ENCODE measurements at places on chromosomes 7 and 10. TPM values are rescaled to one million over a fixed set of nuclear protein-coding genes. Genes with fewer than 3 reads are reported as not detected.

Gene NEUROD6
- total RNA-seq: not detected

Gene CPVL
- total RNA-seq: 9.6 TPM

- no peak overlapping the region for H3K27ac ChIP-seq
- no peaks in the 10 kb centered on the region for H3K27me3 ChIP-seq
- no peaks in the 10 kb centered on the region for H3K4me1 ChIP-seq
- no peak for DNase-seq
Observed at GRCh38 chr10:36358736-36359135, 716.6 kb upstream of the FZD8 start.

DNA sequence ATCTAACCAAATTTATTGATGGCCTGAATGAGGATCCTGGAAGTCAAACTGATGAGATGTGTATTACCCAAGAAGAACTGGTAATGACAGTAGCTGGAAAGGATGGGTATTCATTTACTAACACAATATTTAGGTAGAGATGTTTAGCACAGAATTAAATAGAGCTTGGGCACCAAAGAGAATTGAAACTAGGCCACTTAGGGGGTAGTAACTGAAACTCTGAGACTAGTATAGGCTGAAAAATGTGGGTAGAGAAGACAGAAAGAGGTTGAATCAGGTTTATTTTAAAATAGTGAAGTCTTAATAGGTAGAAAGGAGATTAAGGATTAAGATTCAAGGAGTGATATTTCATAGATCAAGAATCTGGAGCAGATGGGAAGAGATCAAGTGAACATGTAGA lies 155.8 kb downstream of the MLLT10 start:
- H3K4me1 ChIP-seq: peaks cover 10% of the 10 kb centered on the region
- H3K4me3 ChIP-seq: no peak overlapping the region
- DNase-seq: no peak
- no peaks in the 10 kb centered on the region for H3K36me3 ChIP-seq

- no peak overlapping the region for H3K4me3 ChIP-seq
- H3K36me3 ChIP-seq: no peaks in the 10 kb centered on the region
- no peak overlapping the region for H3K27ac ChIP-seq
- H3K4me1 ChIP-seq: peaks cover 4% of the 10 kb centered on the region
- no peak for DNase-seq
Observed at GRCh38 chr10:122550983-122551382, 9.6 kb upstream of the DMBT1 start.

GRCh38 chr7:94476251-94476840 lies 33.3 kb upstream of the CASD1 start:
- no peaks in the 10 kb centered on the region for H3K27me3 ChIP-seq
- no peak for DNase-seq
- H3K4me3 ChIP-seq: no peak overlapping the region

Gene RTKN2
- 0.39 TPM for total RNA-seq

DNA sequence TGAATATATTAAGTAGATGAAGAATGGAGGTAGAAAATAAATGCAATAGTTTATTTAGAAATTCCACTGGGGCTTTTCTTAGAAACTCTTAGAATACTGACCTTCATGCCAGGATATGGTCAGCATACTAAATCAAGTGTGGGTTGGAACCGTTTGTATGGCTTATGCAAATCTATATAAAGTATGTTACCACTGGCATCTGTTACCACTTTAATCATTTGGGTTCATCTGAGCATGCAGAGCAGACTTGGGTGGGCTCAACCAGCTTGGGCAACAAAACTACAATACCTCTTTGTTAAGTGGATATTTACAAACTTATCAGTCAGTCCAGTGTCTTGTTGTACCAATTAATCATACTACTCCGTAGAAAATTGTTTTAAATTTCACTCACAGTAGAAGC lies 125.8 kb downstream of the CRPPA start:
- H3K27ac ChIP-seq: no peak overlapping the region
- no peak overlapping the region for H3K4me3 ChIP-seq
- H3K4me1 ChIP-seq: no peaks in the 10 kb centered on the region
- DNase-seq: no peak
- H3K36me3 ChIP-seq: no peaks in the 10 kb centered on the region

Data from esophagus muscularis mucosa (tissue), 4 donors.